ENCODE measurements at places on chromosomes 12 and 14.
A peak's percentile ranks its signal among the peaks of the same experiment; 100 is the strongest.

- DNase-seq: no peak
Measured at GRCh38 chr12:27355486-27355885, 22.9 kb downstream of the BMAL2 start.

DNA sequence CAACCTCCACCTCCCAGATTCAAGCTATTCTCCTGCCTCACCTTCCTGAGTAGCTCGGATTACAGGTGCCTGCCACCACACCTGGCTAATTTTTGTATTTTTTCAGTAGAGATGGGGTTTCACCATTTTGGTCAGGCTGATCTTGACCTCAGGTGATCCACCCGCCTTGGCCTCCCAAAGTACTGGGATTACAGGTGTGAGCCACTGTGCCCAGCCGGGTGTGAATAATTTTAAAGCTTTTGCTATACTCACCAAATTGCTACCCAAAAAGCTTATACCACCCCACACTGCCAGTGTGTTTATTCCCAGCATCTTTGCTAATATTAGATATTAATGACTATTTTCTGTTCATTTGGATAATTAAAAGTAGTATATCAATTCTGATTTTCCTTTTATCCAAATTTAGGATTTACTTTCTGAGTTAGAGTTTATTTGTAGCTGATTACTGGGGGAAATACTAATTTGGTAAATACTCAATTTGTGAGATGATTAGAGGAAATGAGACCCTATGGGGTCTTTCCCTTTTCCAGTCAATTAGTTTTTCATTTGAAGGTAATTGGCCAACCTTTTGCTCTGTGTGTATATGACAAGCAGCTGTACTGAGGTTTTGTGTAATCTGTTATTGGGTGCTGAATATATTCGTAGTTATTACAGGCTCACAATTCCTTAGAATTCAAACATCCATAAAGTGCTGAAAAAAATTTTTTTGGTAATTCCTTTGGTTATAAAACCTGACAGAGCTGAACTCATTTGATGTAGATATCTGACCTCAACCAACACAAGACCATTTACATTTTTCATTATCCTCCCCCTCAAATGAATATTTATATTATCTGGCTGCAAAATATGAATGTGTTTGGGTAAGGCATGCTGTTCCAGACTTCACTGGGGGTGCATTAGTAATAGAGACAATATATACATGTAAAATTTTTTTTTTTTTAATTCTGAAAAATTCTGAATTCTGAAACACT lies 73.6 kb downstream of the ANO6 start:
- DNase-seq: no peak

GRCh38 chr12:81627336-81628189 lies 131.6 kb downstream of the PPFIA2 start:
- DNase-seq: peak; percentile 13

GRCh38 chr12:70842942-70843341 lies 77.6 kb downstream of the PTPRR start:
- DNase-seq: no peak

- no peak for DNase-seq
Measured at GRCh38 chr12:62686938-62687337, 220.3 kb downstream of the MON2 start.

GRCh38 chr14:88078525-88078924 lies 73.6 kb downstream of the GPR65 start:
- DNase-seq: no peak

DNA sequence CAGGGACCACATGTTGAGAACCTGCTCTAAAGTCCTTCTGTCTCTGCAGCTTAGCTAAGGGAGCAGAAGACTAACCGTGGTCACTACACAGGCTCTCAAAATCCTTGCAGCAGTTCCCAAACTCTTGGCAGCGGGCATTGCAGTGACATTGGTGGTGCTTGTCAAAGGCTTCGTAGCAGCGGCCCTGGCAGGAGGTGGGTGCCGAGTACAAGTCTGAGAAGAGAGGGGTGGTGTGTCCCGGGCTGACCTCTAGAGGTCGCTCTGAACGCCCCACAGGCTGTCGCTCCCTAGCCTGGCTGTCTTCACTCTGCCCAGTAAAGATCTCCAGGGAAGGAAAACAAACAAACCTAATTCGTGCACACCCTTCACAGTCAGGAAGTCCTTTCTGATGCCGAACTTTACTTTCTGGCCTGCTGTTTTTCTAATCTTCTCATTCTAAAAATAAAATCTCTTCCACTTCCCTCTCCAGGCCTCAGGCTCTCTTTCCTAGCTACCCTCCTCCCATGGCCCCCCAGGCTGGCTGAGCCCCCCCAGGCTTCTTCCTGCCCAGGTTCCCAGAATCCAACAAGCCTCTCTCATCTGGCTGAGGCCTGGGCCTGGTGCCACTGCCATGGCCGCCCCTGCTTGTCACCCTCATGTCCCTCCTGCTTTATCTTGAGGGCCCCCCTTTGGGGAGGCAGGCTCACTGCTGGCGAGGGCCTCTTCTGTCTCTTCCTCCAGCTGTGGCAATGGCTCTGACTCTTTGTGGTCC lies 7.7 kb downstream of the ENDOU start:
- DNase-seq: no peak

DNA sequence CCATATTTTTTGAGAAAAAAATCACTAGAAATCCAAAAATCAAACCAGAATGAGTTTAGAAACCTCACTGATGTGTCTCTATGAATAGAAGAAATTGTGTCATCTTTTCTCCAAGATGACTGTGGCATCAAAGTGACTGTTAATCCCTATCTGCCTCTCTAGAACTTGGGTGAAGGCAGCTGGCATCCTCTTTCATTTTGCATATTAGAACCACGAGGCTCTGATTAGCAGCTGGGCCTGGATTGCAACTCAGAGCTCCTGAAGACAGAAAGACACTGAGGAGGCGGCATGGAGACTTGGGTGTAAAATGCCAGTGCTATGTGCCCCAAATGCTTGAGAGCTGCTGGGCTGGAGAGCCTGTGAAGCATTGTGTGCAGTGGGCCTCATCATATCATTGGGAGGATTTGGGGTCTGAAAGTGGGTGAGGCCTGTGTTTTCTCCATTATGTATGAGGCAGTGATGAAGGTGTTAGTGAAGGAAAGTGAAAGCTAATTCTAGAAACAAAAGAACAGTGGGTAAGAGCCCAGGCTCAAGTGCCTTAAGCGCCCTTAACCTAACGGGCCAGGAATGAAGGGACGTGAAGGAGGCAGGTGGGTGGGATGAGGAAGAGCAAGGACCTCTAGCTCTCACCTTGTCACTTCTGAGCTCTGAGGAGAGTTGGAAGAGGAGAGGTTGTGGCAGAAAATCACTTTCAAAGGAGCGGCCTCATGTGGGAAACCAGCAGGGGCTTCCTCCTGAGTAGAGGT lies 26.2 kb downstream of the NKX2-8 start:
- no peak for DNase-seq

- DNase-seq: no peak
Measured at GRCh38 chr12:6452245-6452943, 552 bp downstream of the TAPBPL start.

- DNase-seq: no peak
Measured at GRCh38 chr14:33527023-33527634, 423.7 kb downstream of the EGLN3 start.

DNA sequence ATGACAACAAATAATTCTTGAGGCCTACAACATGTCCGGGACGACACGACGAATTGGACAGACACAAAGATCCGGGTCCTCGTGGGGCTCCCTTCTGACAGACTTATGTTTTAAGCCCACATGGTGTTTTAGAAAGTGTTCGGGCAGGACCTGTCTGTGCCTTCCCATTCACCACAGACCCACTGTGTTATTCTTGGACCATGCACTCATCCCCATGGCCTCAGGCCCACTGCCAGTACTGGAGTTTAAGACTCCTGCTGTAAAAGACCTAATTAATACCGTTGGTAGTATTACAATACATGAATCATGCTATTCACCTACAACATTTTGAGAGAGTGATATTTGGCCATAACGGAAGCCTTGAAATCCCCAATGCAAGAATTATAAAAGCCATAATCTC lies 20.0 kb downstream of the SLC15A4 start:
- DNase-seq: no peak

DNA sequence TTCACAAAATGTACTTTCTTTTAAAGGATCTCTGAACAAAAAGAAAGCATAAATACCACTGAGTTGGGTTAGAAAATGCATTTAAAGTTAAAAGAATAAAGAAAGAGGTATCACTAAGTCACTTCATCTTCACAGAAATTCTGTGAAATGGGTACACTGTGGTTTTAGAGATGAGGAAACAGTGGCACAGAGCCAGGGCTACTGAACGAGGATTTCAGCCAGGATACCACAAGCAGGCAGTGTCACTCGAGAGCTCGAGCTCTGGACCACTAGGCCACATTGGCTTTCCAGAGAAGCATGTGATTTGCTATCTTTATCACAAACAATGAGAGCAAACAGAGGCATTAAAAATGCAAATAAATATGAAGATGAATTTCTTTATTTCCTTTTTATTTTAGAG lies 51.0 kb downstream of the WDHD1 start:
- DNase-seq: no peak

- no peak for DNase-seq
Measured at GRCh38 chr12:49903700-49904423, at the start of gene FAIM2. Gene FAIM2, minus strand, starts transcription at chr12:49903900. Its CDS starts 108 bp downstream, at chr12:49903792.

GRCh38 chr14:99157676-99158075 lies 114.3 kb downstream of the BCL11B start:
- no peak for DNase-seq

- no peak for DNase-seq
Measured at GRCh38 chr12:119869720-119870119, 7.4 kb downstream of the CIT start.

GRCh38 chr12:11719678-11720099 lies 70.2 kb downstream of the ETV6 start:
- DNase-seq: peak; percentile 43

GRCh38 chr12:65607401-65607841 lies 216.9 kb upstream of the HMGA2 start:
- DNase-seq: no peak

DNA sequence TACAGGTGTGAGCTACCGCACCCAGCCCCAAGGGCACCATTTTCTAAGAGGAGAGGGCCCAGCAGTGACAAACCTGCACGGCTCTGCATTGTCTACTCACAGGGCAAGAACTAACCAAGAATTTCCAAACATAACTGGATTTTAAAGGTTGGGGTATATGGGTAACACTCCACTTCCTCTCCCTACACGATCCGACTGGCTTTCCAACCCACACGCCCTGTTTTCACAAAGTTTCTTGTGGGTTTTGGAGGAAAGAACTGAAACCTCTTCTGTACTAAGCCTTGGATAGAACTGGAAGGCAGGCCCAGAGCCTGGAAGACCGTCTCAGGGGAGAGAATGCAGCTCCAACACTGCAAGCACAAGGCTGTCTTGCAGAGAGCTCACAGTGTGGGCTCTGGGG lies 24.9 kb downstream of the SNRNP35 start:
- DNase-seq: no peak

DNA sequence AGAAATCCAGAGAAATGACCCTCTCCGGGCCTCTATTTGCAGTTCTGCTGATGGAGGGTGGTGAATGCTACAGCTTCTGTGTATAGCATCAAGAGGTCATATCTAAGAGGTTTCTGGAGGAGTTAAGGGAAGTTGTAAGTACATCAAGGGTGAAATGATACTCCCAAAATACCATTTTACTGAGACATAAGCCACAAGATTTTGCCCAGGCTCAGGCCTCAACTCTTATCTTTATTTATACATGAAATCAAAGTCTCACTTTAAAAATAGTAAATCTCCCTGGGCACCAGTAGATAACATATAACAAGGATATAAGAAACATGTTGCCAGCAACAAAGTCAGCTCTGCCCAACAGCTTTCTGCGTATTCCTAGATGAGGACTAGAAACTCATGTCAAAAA lies 40.4 kb downstream of the NIN start:
- no peak for DNase-seq

DNA sequence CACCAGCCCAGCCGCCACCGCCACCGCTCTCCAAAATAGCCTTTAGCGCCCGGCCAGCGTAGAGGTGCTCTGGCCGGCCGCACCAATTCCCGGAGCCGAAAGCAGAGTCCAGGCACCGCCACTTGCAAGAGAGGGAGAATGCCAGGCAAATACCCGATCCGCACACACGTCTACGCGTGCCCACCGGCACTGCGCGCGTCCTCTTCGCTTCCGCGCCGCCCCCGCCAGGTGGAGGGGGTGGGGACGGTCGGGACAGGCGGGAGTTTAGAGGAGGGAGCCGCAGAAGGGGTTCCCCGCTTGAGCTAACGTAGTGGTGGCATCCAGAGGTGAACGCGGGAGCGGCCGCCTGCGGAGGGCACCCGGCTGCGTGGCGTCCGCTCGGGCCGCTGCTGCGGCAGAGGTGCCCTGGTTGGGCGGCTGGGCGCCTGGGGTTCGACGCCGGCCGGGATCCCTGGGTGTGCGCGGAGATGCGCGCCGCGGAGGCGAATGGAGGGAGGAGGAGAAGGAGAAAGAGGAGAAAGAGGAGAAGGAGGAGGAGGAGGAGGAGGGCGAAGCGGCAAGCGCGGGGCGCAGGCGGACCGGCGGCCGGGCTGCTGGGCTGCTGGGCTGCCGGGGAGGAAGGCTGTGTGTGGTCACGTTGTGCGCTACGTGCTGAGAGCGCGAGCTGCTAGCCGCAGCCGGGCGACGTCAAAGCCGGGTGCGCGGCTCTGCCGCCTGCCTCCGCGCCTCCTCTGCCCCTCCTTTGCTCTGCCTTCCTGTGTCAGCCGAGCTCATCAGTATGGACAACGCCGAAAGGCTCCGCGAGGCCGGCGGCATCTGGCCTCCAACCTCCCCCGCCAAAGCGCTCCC lies at the start of gene MDGA2:
Gene MDGA2, minus strand, starts transcription at position 140 of the 849 bp plus-strand sequence.
- no peak for DNase-seq

DNA sequence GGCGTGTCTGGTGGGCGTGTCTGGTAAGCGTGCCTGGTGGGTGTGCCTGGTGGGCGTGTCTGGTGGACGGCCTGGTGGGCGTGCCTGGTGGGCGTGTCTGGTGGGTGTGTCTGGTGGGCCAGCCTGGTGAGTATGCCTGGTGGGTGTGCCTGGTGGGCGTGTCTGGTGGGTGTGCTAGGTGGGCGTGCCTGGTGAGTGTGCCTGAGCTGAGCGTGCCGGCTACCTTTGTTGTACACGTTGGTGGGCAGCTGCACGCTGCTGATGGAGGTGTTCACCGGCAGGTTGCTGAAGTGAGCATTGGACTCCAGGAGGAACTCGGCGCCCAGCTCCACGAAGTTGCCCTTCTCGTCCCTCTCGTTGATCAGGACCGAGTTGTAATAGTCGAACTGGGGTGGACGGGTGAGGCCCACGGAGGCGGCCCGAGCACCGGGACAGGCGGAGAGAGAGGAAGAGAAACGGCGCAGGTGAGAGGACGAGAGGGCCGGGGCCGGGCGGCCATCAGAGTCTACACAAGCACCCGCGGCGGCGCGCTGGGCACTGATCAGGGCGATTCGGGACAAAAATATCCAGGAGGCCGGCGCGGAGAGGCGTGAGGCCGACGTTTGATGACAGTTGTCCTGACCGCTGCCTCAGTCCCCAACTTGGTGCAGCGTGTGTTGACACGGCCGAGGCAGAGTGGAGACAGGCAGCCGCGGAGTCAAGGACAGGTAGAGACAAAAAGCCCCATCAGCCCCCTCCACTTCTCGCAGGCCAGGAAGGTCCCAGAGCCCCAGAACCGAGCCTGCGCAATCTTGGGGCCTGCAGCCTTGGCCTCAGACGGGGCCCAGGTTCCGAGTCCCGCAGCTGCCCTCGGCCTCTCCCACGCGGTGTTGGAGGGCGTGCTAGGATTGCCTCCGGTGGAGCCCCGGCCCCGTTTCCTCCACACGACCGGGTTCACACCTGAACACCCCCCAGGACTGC lies 10.5 kb downstream of the CACNA2D4 start:
- no peak for DNase-seq
